ENCODE measurements at places on chromosomes 11 and 22.

- peak; percentile 61 for DNase-seq
Measured at GRCh38 chr11:61075891-61076290, 26.4 kb upstream of the CD5 start.

DNA sequence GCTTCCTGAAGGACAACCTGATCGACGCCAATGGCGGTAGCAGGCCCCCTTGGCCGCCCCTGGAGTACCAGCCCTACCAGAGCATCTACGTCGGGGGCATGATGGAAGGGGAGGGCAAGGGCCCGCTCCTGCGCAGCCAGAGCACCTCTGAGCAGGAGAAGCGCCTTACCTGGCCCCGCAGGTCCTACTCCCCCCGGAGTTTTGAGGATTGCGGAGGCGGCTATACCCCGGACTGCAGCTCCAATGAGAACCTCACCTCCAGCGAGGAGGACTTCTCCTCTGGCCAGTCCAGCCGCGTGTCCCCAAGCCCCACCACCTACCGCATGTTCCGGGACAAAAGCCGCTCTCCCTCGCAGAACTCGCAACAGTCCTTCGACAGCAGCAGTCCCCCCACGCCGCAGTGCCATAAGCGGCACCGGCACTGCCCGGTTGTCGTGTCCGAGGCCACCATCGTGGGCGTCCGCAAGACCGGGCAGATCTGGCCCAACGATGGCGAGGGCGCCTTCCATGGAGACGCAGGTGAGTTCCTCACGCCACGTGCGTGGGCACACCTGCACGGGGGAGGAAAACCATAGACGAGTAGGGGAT, 1.5 kb downstream of the BCR start:
- DNase-seq = no peak

GRCh38 chr22:48276994-48277867, 1514.8 kb downstream of the TBC1D22A start:
- no peak for DNase-seq

DNA sequence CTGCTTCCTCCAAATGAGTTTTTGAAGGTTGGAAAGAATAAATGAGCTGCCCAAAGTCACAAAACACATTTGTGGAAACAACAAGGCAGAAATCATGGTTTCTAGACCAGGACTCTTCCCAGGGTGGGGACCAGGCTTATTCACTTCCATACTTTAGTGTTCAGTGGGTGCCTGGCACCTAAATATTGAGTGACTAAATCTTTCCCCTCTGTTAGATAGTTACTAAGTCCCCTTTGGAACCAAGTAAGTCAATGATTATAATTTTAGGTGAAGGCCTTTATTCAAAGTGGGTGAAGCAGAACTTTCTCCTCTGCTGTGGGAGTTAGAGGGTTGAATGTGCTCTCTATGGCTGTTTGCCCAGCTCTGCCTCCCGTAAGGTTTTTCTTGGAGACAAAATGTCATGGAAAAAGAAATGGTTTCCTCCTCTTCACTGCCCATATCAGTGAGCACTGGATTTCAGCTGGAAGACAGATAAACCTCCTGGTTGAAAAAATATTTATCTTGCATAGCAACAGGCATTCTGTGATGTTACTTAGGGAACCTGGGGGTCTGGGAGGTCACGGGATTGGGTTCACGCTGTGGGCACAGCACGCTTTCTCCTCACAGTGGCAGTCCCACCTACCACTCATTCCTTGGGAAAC, 117.8 kb downstream of the CCDC81 start:
- no peak for DNase-seq

DNA sequence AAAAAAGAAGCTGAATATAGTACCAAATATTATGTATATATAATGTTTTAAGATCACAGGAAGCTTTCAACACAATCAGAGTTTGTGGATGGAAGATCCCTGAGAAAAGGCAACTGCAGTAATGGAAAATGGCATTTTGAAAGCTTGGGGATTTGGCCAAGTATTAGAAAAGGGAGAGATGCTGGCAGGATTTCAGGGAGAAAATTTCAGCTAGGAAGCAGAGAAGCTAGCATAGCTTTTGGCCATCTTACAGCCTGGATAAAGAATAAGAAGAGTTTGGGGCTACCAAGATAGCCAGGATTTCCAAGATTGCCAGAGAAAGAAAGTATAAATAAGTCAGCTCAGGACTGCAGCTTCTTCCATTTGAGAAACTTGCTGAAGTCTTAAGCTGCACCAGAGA, 440.8 kb upstream of the LUZP2 start:
- no peak for DNase-seq

DNA sequence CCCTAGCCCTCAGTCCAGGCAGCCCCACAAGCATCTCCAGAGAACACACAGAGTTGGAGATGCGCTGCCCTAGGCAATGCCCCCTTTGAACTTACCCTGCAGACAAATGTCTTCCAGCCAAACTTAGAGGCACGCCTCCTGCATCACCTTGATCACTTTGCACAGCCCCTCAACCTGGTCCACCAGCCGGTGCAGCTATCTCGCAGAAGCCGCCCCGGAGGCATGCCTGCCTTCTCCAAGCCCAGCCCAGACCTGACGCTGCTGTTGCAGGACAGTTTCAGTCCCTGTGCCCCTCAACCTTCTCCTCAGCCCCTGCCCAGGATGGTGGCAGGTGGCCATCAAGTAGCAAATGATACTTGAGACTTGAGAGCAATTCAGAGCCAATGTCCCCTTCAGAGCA, 16.7 kb upstream of the POU2AF1 start:
- no peak for DNase-seq

- DNase-seq = no peak
Measured at GRCh38 chr11:70532731-70533130, 134.4 kb downstream of the CTTN start.

DNA sequence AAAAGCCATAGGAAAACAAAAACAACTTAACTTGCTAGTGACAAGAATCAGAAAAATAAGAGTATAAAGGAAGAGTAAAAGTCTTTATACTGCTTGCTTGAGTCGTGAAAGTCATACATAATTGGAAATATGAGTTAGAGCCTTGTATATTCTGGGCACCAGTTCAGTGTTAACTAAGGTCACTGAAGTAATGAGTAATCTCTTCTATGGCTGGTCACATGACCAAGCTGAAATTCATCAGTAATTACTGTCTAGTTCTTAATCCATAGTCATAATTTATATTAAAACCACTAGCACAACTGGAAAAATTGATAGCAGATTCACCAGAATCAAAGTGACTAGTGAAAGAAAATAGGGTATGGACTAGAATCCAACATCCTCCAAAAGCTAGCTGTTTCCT, 84.4 kb upstream of the SLC5A12 start:
- peak; percentile 20 for DNase-seq

GRCh38 chr22:46367707-46368191, 32.2 kb downstream of the TRMU start:
- peak; percentile 92 for DNase-seq

DNA sequence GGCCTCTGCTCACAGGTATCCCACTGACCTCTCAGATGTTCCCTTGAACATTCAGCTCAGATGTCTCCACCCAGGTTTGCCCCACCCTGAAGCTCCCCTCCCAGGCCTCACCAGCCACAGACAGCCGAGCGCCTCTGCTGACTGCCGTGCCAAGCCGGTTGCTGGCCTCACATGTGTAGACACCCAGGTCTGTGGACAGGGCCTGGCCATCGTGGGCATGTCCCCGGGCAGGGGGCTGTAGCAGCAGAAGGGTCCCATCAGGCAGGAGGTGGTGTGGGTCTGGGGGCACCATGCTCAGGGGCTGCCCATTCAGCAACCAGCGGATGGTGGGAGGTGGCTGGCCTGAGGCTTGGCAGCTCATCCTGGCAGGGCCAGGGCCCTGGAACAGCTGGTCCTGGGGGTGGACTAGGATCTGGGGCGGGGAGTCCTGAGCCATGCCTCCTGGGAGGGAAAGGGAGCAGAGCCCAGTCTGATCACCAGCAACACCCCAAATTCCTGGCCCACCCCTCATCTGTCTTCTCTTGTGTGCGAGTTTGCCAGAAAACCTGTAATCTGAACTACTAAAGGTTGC, 759 bp downstream of the ROBO4 start:
- DNase-seq = peak; percentile 47

DNA sequence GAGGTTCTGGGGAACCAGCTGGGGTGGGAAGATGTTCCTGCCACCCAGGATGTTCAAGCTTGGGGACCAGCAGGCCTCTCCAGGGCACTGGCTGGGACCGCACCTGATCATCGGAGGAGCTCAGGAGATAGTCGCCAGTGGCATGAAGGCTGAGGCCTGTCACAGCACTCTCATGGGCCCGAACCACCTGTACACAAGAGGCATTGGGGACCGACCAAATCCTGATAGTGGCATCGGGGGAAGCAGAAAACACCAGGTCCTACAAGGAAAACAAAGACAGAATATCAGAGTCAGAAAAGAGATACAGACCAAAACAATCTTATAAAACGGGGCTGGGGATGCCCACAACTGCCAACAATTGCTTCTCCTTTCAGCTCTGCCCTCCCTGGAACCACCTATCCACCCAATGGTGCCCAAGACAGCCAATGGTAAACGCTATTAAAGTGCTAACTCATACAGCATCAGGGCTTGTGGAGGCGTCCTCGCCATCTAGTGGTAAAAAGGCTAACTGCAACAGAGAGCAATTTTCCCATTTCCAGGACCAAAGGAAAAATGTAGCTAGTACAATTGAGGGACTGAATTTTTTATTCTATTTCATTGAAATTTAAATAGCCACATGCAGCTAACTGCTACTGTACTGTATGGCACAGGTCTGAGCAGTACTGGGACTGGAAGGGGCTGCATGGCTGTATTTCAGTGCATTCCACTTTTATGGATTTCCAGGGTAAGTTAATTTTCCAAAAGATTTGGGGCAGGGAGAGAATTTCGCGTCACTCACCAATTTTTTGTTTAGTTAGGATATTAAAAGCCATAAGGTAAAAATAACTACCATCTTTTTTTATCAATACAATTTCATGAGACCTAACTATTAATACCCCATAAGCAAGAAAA, 7.1 kb downstream of the PRPF19 start:
- peak; percentile 83 for DNase-seq

DNA sequence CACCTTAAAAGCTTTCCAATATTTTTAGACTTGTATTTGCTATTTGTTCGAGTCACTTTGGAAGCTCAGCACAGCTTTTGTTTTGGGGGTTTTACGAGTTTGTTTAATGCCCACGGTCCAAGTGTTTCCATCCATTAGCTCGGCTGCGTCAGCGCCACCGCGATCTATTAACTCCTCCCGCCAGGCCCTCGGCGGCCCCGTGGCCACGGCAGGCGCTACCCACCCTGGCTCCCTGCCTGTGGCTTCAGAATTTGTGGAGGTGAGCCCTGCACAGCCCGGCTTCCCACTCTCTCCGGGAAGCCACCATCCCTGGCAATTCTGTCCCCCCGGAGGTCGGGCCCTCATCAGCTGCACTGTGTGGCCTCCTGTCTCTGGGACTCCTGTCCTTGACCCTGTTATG, 648.5 kb downstream of the BRD1 start:
- DNase-seq = no peak

DNA sequence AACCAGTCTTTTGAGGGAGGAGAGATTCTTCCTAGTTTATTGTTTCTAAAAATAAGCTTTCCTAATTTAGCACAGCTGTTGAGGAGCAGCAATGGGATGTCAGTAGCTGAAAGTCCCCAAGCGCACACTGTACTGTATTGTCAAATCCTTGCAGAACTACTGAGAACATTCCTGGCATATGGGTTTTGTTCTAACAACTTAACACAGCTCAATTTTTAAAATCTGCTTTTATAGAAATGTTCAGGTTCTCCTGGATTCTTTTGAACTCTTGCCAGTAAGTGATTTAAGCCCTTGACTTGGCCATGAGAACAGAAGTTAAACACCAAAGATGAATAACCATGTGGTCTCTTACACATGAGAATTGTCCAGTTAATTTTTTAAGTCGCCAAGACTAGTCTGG, 218.6 kb downstream of the FAT3 start:
- peak; percentile 34 for DNase-seq

GRCh38 chr11:65454696-65455456, 32.3 kb downstream of the NEAT1 start:
- peak; percentile 95 for DNase-seq

GRCh38 chr11:74676596-74676995, 54.6 kb downstream of the CHRDL2 start:
- DNase-seq = no peak

GRCh38 chr11:15223318-15223717, 108.6 kb downstream of the INSC start:
- DNase-seq = no peak

DNA sequence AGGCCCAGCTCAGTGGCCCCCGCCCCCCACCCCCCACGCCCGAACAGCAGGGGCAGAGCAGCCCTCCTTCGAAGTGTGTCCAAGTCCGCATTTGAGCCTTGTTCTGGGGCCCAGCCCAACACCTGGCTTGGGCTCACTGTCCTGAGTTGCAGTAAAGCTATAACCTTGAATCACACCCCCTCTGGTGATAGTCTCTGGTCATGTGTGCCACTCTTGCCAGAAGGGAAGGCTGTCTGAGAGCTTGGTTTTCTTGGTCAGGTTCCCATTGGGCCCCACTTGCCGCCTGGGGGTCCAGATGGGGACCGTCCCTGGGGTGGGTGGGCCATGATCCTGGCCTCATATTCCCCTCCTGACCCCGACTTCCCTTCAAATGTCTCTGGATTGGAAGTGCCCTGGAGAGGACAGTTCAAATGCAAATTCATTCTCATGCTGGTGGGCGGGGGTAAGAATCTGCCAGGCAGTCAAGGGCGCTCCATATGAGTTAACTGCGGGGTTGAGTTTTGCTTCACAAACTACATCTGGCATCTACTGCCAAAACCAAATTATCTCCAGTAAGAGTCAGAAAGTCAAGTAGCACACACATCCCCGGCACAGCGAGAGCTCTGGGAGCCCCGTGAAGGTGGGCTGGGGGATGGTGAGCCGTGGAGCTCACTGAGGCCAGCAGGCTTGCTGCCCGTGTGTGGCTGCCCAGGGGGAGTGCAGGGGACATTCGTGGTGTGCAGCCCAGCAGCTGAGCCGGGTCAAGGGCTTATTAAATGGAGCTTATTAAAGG, 35.7 kb downstream of the B3GAT1 start:
- no peak for DNase-seq

DNA sequence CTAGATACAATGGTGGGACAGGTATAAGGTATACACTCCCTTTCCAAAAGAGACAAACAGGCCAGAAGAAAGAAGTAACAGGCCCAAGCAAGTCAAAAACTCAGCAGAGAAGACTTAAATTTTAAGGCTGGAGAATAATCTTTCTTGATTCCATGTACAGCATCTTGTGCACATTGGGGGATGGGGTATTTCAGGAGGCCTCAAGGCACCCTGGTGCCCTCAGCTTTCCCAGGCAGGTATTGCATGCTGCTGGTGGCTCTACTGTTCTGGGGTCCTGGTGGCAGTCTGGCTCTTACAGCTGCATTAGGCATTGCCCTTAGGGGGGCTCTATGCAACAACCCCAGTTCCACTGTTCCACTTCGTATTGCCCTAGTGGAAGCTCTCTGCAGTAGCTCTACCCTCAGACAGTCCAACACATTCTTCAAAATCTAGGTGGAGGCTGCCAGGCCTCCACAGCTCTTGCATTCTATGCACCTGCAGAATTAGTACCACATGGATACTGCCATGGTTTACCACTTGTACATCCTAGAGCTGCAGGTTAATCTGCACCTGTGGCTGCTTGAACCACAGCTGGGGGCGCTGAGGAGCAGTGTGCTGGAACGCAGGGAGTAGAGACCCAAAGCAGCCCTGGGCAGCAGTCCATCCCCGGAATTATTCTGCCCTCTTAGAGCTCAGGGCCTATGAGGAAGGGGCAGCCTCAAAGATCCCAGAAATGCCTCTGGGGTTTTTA, 4.2 kb upstream of the CTSC start:
- no peak for DNase-seq
